ENCODE measurements at places on chromosomes 12 and 14.

GRCh38 chr12:89947437-89948270, 239.0 kb upstream of the ATP2B1 start:
- no peak for DNase-seq

DNA sequence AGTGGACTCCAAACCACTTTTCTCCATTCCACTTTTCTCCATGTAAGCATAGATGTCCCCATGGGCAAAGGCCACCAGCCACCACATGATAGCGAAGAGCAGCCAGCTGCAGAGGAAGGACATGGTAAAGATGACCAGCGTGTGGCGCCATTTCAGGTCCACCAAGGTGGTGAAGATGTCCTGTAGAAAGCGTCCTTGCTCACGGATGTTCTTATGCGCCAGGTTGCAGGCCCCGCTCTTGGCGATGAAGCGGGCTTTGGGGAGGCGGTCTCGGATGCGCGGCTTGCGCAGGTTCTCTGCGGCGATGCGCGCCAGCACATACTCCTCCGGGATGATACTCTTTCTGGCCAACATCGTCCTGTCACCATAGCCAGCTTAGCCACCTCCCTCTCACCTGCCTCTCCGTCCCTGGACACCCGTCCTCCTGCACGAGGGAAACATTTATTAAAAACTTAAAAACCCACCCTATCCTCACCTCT, 1.2 kb downstream of the KCNJ8 start:
- peak; percentile 9 for DNase-seq

GRCh38 chr12:120651821-120652220, 11.4 kb downstream of the CABP1 start:
- DNase-seq = no peak

GRCh38 chr12:6927379-6928021, at the start of gene ATN1:
Gene ATN1, plus strand, starts transcription at chr12:6927959. Its CDS starts 6,043 bp downstream, at chr12:6934002.
- peak; percentile 55 for DNase-seq

DNA sequence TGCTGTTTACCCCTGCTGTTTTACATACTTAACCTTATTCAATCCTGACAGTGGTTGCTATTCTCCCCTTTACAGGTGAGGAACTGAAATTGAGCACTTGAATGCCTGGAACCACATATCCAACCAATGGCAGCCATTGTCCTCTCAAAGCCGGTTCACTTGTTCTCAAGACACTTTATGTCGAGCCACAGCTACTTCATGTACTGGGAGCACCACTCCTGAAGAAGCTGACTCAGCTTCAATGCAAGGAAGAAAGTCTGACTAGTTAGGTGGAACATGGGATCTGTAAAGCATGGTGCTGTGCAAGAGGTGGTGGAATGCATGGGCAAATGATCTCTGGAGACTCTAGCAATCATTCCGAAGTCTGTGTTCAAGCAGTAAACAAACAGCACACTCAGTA, 113.9 kb upstream of the CPM start:
- no peak for DNase-seq
